ENCODE measurements at places on chromosomes 12 and 14. TPM values are rescaled to one million over a fixed set of nuclear protein-coding genes. Genes with fewer than 3 reads are reported as not detected.

GRCh38 chr12:116591855-116592637, 32.9 kb downstream of the MAP1LC3B2 start:
- DNase-seq = peak; percentile 25
- H3K4me1 ChIP-seq = peaks cover 19% of the 10 kb centered on the region
- H3K4me3 ChIP-seq = no peak overlapping the region
- H3K27ac ChIP-seq = peak overlapping the region; percentile 45
- no peaks in the 10 kb centered on the region for H3K36me3 ChIP-seq

DNA sequence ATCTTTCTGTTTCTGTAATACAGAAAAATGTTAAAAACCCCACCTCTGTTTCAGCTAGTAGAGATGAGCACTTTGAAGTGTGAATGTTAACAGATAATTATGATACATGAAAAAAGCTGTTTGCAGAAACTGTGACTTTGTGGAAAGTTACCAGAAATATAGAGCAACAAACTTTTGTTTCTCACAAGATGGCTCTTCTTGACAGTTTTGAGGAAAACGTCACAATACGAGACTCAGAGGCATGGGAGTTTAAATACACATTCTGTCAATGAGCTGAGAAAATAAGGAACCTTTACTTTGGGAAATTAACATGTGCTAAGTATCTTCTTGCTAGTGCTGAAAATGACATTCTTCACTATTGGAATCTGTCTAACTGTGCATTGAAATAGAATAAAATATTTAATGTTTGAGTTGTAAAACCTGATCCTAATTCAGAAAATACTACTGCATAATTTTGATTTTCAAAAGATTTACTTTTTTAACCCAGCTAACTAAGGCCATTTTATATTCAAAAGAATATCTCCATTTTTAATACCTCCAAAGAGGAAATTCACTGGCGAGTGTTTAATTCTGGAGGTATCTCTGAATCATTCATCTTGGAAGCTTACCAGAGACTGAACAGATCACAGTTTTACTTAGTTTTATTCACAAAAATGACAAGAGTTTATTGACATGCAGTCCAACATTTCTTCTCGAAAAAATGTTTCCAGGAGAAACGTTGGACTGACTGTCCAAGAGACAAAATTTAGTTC, 308.9 kb upstream of the LRFN5 start:
- H3K27me3 ChIP-seq = no peaks in the 10 kb centered on the region
- no peaks in the 10 kb centered on the region for H3K36me3 ChIP-seq
- H3K4me3 ChIP-seq = no peak overlapping the region
- H3K4me1 ChIP-seq = no peaks in the 10 kb centered on the region

- peak overlapping the region; percentile 22 for H3K27ac ChIP-seq
- H3K27me3 ChIP-seq = no peaks in the 10 kb centered on the region
- H3K4me3 ChIP-seq = no peak overlapping the region
- DNase-seq = no peak
- peaks cover 14% of the 10 kb centered on the region for H3K4me1 ChIP-seq
These were observed 6.8 kb upstream of the ATG14 start for GRCh38 chr14:55418411-55418810.

DNA sequence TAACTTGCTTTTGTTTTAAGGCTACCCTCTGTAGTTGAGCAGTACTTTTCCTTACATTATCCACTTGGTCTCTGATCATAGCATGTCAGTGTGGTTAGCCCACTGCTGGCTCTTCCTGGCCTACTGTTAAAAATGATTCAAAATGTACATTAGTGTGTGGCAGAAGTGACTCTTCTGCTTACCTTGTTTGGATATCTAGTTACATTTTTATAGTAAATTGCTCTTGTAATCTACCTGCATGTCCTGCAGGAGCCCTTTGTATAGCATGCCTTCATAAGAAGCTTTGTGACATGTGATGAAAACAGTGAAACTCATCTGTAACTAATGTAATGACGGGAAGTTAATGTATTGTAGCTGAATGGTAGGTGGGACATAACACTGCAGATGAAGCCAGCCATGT, 8.1 kb downstream of the SPATS2 start:
- H3K36me3 ChIP-seq = no peaks in the 10 kb centered on the region
- H3K4me1 ChIP-seq = no peaks in the 10 kb centered on the region
- DNase-seq = no peak
- no peak overlapping the region for H3K27ac ChIP-seq

- H3K36me3 ChIP-seq = no peaks in the 10 kb centered on the region
- H3K4me1 ChIP-seq = no peaks in the 10 kb centered on the region
- no peak overlapping the region for H3K27ac ChIP-seq
- H3K27me3 ChIP-seq = peaks cover 12% of the 10 kb centered on the region
These were observed 9.2 kb downstream of the RNASE9 start for GRCh38 chr14:20551606-20552005.

- H3K4me3 ChIP-seq = no peak overlapping the region
- no peaks in the 10 kb centered on the region for H3K36me3 ChIP-seq
- peaks cover 12% of the 10 kb centered on the region for H3K27me3 ChIP-seq
- H3K27ac ChIP-seq = no peak overlapping the region
These were observed 13.4 kb upstream of the PPP1R1A start for GRCh38 chr12:54601841-54602240.

Gene STON2
- 8.3 TPM for total RNA-seq

Data from left ventricle myocardium inferior (tissue), 1 donor.